ENCODE measurements at places on chromosomes 1 and 21.
A peak's percentile ranks its signal among the peaks of the same experiment; 100 is the strongest.

DNA sequence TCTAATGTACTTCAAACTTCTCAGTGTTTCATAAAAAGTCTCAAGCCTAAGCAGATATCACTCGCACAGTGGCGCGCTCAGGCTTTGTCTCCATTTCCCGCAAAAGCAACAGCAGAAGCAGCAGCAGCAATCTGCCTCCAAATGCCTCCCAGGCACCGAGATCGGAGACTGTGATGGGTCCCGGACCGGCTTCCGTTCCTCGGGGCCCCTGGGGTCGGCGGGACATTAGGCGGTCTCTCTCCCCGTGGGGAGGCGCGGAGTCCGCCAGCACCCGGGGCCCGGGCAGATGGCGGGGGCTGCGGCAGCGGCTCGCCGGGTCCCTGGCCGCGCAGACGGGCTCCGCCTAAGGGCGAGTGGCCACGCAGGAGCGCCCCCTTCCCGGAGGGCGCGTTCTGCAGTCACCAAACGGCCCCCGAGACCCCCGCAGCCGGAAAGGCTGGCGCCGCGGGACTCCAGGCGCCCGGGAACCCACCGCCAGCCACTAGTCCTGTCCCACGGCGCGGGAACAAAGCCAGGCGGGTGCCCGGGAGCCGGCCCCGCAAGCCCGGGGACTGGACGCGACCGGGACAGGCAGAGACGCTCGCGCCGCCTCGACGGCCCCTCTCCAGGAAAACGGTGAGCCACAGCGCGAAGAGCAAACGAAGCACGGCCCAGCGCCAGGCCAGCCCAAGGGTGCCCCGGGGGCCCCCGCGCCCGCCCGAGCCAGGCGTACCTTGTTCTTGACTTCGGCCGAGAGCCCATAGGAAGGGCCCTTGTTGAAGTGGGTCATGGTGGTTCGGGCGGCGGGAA lies 590 bp downstream of the CNN3 start:
- peak; percentile 33 for DNase-seq

DNA sequence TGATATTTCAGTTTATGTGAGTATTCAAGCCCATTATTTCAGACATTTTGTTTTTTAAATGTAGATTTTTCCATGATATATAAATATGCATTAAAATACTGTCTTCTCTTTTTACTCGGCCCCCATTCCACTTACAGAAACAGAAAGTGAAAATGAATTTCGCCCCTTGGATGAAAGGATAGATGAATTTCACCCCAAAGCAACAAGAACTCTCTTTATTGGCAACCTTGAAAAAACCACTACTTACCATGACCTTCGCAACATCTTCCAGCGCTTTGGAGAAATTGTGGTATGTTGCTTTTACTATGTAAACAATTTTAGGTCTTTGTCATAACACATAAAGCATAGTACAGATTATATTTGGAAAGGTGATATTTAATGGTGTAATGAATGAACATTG lies 59.9 kb downstream of the ZBTB17 start:
- no peak for DNase-seq

DNA sequence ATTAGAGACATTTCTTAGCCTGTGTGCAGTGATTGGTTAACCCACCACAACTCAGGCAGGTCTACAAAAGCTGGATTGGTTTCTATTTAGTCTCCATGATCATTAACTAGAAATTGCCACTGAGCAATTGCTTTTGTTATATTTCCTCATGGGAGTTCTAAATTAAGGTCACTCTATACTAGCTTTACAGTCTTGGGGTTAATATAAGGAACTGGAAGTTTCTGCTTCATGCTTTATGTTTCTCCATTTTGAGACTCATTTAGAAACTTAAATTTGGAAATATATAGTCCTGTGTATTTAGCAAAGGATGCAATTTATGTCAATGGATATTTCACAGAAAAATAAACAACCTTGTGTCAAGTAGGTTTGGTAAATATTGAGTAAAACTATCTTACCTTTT lies 137.5 kb downstream of the HLX start:
- DNase-seq: no peak

GRCh38 chr1:109655615-109656519 lies at the start of gene GSTM4:
TSS of gene GSTM4 (plus strand) at chr1:109656099. CDS start at chr1:109656390, 291 bp downstream.
- DNase-seq: no peak

- DNase-seq: no peak
Observed at GRCh38 chr1:230728710-230729392, 14.9 kb upstream of the AGT start.
